ENCODE measurements at places on chromosomes 5 and 9.

- DNase-seq = no peak
These were observed 35.0 kb upstream of the HMHB1 start for GRCh38 chr5:143776951-143777350.

DNA sequence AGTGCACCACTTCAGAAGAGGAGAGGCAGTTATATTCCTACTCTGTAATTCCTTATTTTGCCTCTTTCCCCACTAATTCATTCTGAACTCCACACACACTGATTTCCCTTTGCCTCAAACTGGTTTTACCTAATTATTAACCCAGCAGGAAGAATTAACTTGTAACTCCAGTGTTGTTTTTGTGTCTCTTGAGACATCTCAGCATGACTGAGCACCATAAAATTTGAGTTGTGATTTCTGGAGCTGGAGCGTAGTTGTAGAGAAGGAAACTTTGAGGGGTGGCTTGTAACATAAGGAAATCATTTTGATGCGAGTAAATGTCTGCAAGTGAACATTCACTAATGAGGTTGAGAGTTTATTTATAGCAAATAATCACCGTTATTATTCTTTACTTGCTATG lies 265.2 kb downstream of the TMEM38B start:
- DNase-seq = no peak

DNA sequence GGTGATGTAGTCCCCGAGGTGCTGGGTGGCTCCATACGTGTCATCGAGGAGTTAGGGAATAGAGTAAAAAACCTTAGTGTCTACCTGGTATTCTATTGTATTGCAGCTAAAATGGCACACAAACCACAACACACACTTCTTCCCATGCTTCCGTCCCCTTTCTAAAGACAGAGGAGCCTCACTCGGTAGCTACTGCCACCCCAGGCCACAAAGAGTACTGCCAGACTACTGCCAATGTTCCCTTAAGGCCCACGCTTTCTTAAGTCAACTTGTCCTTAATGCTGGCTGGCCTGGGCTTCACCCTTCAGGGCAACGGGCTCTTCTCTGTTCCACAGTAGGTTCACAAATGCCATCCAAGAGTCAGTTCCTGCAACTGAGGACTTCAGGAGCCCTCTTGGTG lies 673.0 kb downstream of the ELAVL2 start:
- DNase-seq = no peak

DNA sequence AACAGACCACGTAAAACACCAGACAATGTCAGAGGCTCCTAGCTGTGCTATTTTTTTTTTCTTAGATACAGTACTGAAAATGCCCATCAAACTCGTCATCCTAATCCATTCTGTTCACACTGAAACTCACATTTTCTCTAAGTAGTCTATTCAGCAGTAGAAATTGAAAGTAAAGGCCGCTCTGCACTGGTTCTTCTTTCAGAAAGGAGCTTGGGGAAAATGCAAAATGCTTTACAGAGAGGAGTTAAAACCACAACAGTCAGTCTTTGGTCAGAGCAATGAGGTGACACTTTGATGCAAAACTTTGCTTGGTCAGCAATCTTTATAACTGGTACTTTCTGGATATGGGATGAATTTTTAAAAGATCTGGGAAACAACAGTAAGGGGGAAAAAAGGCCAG lies 43.8 kb upstream of the SUSD1 start:
- no peak for DNase-seq

DNA sequence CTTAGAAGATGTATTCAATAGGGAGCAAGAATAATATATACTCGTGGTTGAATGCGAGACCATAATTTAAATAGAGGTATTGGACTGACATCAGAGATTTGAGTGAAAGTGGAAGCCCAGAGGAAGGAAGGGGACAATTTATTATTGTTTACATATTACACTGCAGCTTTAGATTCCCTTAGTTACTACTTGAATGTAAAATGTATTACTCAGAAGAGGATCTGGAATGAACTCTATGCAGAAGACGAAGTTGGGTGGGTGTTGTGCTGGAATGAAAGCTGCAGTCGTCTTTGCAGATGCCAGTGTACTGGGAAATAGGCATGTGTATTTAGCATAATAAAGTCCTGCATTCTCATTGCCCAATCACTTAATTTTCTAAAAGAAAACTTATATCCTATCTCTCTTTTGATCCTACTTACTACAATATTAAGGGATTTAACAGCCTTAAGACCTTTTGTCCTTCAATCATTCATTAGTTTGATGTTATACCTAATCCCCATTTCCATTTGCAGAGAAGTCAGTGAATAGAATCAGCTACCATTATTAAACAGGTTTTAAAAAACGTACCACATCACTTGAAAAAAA lies 570.7 kb upstream of the WWC1 start:
- no peak for DNase-seq

DNA sequence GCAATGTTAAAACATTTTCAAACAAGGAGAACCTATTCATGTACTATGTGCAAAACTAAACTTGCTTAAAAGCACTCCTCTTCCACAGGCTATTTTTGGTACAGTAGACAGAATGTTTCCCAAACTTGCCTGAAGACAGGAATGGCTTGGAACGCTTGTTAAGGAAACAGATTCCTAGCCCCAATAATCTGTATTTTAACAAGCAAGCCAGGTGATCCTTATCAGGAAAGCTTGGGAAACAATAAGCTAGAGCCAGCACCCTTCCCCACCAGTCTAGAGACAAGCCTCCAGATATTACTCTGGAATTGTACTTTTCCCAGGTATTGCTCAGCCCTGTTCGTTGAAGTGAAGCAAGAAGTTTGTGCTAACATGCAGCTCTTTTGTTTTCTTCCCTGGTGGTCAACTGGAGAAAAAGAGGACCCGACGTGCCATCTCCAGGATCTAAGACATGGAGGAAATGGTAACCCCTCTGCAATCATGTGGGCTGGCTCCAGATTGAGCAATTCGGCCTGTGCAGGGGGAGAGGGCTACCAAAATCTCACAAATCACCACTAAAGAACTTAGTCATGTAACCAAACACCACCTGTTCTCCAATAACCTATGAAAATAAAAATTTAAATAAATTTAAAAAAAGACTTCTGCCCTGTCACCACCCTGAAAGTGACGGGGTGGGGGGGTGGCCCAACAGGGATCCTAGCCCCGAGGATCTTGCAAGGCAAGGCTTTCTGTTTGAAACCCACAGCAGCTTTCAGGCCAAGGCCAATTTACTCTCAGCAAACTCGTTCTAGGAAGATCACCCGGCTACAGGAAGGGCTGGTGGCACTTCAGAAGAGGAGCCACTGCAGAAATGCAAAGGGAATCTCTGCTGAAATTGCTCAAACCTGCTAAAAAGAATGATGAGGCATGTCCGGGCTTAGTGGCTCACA lies 48.6 kb downstream of the SHB start:
- DNase-seq = no peak

DNA sequence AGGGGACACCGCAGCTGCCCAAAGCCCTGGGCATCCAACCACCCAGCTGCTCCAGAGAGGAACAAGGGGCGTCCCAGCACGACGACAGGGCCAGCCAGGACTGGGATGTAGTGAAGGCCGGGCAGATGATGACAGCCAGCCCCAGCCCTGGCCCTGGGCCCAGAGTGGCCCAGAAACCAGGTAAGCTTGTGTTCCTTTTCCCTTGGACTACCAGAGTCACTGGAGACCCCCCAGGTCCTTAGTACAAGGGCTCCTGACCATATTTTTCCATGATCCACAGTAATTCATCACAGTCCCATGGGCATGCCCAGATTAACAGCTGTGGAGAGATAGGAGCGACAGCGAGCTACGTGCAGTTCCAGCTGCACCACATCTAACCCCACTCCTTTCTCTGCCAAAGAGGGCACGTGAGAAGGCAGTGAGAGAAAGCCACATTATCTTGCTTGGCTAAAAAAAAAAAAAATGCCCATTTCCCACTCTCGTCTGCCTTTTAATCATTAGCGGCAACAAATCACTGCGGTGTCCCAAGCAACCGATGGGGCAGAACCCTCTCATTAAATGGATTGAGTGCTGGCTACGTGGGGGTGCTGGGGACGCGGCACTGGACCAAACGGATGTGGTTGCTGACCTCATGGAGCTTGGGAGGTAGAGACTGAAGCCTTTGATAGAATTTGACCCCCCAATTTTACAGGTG lies 21.7 kb upstream of the SYNPO start:
- no peak for DNase-seq

- no peak for DNase-seq
These were observed 1.4 kb upstream of the QSOX2 start for GRCh38 chr9:136246849-136247550.

DNA sequence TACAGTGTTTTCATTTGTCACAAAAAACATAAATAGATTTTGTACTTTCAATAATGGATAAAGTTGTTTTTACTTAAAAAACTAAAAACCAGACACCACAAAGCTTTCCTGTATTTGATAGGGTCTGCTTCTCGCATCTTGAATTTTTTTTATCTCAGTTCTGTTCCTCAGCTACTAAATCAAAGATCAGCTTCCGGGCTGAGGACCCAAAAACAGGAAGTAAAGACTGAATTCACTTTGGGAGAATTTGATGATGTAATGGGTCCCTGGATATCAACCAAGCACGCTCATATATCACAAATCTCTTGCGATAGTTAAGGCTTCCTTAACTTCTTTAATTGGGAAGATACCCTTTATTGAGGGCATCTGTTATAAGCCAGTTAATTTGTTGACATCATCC lies 24.1 kb downstream of the ITK start:
- DNase-seq = no peak

DNA sequence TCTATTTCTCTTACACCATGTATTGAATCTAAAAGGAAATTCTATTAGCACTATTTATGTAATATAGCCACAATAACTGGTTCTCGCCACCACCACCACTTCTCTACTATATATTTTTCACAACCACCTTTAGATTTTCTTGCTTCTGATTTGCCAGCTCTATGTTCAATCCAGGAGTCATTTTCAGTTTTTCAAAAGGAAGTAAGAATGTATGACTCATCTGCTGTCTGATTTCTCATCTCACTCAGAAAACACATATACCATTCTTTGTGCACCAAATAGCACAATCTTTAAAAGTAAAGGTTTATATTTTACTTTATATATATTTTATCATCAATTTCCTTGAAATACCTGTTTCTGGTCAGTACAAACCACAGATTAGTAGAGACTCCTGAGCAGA lies 1127.5 kb downstream of the TAF11L14 start:
- DNase-seq = no peak

DNA sequence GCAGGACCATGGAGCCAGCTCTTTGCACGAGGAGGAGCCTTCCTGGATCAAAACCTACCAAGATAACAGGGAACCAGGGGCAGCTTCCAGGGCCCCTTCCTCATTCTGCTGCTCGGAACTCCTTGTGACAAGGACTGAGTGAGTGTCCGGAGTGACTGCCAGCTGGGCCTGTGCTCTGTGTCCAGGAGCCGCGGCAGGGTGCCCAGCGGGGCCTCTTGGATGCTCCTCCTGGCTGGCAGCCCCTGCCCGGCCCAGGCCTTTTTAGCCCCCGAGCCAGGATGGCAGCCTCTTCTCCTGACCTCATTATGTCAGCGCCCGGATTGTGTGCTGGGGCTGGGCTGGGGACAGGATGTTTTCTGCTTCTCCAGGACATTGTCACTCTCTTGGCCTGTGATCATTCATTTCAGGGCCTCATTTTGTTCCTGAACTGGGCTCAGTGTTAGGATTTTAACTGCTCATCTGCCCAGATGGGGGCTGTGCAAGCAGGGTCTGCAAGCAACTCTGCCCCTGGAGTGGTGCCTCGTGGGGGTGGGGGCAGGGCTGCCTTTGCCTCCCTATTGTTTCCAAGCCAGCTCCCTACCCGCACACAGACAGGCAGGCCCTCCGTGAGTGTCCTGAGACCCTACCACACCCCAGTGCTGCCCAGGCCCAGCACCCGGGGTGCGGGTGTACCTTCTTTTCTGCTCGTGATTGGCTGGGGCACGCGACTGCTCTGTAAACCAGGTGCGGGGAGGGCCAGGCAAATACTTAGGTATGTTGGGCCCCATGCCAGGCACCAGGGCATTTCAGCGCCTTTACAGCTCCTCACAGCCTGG lies 161.6 kb downstream of the COL23A1 start:
- no peak for DNase-seq

DNA sequence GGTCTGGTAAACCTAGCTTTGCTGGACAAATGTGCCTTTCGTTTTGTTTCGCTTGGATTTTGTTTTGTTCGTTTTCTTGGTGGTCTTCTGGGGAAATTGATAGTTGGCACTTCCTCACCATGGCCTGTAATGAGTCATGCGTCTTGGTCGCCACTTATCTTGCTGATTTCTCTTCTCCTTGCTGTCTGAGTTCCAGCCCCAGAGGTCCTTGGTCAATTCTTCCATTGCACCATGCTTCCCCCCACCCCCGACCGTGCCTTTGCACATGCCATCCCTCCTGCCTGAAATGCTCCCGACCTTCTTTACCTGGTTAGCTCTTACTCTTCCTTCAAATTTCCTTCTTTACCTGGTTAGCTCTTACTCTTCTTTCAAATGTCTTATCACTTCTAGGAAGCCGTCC lies 168.7 kb upstream of the MSX2 start:
- no peak for DNase-seq

DNA sequence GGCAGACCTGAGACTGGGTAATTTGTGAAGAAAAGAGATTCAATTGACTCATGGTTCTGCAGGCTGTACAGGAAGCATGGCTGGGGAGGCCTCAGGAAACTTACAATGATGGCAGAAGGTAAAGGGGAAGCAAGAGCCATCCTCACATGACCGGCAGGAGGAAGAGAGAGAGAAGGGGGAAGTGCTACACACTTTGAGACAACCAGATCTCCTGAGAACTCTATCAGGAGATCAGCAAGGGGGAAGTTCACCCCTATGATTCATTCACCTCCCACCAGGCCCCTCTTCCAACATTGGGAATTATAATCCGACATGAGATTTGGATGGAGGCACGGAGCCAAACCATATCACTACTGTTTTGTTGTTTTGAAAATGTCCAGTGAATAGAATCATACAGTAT lies 110.2 kb downstream of the DAPK1 start:
- DNase-seq = no peak

GRCh38 chr9:70260606-70261005 lies 1.8 kb downstream of the SMC5 start:
- no peak for DNase-seq

DNA sequence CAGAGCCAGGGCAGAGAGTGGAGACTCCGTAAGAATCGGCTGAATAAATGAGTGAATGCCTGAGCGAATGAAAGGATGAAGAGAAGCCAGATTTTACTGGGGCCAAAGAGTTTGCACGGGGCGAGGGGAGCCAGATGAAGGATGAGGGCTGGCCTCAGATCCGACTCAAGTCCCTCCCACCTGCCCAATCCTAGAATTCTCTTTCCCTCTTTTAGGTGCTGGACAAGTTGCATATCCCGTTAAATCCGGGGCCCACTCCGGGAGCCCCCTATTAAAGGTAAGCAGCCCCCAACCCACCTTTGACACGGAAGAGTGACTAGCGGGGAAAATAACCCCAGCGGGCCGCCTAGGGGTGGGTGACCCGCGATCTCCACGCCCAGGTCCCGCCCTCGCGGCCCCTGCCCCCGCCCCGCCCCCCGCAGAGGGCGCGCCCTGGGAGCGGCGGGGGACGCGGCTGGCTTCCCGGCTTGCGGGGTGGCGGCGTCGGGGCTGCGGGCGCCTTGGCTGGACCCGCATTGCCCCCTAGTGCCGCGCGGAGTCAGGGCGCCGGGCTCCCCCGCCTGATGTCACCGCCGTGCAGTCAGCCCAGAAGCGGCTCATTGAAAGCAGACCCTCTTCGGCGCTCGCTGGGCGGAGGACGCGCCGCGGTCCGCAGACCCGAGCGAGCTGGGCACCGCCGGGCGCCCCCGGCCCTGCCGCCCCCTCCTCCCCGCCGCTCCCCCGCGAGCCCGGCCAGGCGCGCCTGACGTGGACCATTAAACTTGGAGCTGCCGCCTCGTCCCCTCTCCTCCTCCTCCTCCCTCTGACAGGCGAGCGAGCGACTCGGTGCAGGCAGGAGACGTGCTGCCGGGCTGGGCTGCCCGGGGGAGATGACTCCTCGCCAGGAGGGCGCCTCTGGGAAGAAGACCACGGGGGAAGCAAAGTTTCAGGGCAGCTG lies at the start of gene ADRA1B:
Gene ADRA1B (plus strand): TSS at position 579 of the 937 bp plus-strand sequence. CDS start 424 bp downstream, outside the sequence.
- DNase-seq = no peak

- DNase-seq = no peak
These were observed 56.8 kb downstream of the ANGPTL2 start for GRCh38 chr9:127065592-127065991.

Measured in AG09319 (cell line).